ENCODE measurements at places on chromosomes 5 and 9.

GRCh38 chr5:88480245-88480644 is 211.6 kb upstream of the TMEM161B start:
- DNase-seq, result no peak

GRCh38 chr5:155052532-155052931 is 39.0 kb downstream of the KIF4B start:
- no peak for DNase-seq

GRCh38 chr5:2330325-2331130 is 420.9 kb downstream of the IRX2 start:
- no peak for DNase-seq

DNA sequence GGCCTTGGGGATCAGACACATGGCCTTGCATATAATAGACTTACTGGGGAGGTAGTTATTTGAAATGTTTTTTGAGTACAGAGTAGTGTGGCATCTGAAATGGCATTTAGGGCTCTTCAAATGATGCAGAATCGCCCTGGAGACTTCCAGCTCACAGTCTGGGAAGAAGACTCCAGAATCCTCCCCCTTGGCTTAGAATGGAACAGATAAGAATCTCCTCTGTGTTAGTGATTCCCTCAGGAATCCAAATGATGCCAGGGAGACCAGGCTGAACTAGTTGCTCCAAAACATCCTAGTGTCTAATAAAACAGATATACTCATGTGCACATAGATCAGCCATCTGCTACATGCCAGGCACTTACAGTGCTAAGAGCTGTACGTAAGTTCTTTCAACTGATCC is 38.6 kb upstream of the SMC5 start:
- DNase-seq, result no peak

DNA sequence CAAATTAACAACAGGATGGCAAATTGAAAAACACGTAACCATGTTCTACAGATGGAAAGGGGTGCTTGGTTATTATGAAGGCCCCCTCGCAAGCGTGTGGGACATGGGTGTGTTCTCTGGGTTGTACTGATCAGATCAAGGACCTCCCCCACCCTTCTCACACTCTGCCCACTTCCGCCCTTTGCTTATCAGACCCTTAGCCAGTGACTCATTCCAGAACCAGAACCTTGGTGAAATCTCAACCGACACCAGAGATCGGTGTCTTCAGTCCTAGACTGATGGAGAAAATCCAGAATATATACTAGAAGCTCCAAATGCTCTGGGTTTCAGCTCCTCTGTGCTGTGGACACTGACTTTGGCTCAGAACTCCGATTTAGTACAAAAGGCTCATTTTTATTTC is 64.9 kb downstream of the PTTG1 start:
- peak; percentile 61 for DNase-seq

DNA sequence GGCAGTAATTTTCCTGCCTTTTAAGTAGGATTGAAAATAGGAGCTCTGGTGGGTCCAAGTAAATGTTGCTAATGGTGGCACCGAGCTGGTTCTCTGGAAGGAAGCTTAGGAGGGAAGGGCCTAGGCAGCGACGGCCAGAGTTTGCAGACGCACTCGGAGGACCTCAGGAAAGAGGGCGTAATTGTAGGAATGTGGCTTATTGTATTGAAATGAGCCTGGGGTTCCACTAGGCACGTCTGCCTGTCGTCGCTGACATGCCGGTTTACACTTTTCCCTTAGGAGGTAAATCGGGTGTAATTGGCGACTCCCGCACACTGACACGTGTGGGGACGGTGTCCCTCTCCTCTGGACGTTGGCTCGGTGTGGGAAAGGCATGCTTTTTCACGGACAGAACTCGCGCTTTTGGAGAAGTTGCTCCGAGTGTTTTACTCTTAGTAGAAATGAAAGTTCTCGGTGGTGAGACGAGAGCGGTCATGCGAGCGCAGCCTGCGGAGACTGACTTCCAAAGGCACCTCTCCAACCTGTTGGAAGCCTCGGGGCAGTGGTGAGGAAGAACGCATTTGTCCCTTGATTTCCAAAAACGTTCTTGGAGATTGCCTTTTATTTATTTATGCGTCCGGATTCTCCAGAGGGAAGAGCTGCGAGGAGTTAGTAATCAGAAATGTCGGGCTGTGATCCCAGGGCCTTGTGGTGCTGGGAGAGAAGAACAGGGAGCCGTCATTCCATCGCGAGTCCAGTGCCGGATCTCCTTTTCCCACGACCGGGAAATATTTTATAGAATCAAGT is 1.3 kb downstream of the NR4A3 start:
- peak; percentile 29 for DNase-seq

DNA sequence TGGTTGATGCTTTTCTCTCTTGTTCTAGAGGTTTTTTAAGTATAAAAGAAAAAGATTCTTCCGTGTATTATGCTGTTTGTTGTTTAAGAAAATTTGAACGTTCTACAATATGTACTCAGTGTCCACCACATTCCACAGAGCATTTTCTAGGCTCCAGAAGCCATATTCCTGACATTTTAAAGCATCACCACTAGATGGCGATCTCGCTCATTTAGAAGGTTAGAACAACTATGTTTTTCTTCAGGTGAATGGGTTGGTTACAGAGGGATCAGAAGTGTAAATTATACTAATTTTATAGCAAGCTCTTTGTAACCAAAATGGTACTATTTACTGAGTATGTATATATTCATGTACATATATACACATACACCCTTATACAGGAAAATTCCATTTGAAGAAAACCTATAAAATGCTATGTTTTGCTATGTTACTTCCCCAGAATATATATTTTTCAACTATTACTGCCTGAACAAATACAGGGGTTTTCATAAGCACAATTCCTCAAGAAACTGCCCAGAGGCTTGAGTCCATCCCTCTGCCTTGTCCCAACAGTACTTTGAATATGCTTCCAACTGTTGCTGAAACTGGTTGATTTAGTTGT is 284.3 kb downstream of the CCDC171 start:
- DNase-seq, result no peak

DNA sequence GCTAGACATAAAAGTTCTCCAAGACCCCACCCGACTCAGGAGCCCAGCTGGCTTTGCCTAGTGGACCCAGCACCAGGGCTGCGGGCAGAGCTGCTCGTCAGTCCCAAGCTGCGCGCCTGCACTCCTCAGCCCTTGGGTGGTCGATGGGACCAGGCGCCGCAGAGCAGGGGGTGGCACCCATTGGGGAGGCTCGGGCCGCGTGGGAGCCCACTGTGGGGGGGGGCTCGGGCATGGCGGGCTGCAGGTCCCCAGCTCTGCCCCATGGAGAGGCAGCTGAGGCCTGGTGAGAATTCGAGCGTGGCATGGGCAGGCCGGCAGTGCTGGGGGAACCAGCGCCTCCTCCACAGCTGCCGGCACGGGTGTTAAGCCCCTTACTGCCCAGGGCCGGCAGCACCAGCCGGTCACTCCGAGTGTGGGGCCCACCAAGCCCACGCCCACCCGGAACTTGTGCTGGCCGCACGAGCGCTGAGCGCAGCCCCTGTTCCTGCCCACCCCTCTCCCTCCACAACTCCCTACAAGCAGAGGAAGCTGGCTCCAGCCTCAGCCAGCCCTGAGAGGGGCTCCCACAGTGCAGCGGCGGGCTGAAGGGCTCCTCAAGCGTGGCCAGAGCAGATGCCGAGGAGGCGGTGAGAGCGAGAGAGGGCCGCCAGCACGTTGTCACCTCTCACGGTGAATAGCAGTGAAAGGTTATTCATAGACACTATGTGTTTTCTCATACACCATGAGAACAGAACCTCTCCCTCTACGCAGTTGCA is 54.9 kb downstream of the RAPGEF6 start:
- DNase-seq, result no peak

DNA sequence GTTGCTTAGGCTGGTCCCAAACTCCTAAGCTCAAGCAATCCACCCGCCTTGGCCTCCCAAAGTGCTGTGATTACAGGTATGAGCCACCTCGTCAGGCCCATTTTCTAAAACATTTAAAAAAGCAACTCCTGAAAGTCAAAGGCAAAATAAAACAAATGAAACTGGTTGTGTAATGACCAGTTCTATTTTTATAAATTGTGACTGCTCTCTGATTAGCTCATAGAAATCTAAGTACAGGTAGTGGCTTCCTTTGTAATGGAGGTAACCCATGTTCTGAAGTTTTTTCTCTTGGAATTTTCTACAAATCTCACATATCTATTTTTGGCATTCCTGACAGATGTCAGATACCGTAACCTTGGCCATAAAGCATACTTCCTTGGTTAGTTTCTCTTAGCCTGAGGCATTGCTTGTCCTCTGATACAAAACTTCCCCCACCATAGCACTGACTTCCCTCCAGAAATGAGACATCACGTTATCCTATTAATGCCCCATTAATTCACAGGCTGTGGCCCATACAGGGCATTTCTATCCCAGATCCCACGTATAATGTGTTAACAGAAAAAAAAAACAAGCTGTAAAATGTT is 14.1 kb upstream of the AK3 start:
- DNase-seq, result no peak

DNA sequence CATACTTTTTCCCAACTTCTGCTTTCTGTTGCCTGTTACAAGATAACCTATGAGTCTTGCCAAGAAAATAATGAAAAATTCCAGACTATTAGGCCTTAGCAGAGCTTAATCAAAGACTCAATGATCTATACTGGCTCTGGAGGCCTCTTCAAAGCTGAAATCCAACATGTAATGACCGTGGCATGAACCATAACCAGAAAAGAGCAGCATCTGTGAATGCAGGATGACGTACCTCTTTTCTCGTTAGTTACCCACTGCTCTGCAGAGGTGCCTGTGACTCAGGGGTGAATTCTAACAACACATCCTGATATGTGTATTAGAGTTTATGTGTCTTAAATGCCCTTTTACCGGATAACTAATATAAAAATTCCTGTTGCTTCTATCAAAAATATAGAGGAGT is 645.4 kb downstream of the PRELID2 start:
- DNase-seq, result no peak

DNA sequence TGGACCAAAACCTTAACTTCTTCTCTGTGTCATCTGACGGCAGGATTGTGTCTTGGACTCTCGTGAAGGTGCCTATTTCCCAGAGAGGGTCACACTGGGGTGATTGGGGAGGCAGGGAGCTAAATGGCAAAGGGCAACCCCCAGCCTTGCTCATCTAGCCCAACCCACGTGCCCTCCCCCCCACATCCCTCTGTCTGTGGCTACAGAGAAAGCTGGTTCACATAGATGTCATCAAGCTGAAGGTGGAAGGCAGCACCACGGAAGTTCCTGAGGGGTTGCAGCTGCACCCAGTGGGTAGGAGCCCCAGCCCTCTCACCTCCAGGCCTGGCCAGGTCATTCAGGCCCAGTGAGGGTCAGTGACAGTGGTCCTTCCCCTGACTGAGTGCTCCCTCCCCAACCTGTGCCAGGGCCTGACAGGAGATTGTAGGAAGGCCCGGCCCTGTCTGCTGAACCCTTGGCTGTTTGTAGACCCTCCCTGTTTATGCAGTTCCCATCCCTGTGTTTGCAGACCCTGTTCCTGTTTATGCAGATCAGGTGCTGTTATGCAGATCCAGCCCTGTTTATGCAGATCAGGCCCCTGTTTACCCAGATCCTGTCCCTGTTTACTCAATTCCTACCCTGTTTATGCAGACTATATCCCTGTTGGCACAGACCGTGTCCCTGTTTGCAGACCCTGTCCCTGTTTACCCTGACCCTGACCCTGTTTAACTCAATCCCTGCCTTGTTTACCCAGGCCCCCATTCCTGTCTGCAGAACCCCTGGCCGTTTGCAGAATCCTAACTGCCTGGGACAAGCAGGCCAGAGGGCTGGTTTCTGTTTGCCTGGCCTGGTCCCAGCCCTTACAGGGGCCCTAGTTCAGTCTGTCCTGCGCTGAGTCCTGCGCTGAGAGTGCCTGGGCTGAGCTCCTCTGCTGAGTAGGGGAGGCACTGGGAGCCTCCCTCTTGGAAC is 10.4 kb downstream of the ENHO start:
- DNase-seq, result no peak

DNA sequence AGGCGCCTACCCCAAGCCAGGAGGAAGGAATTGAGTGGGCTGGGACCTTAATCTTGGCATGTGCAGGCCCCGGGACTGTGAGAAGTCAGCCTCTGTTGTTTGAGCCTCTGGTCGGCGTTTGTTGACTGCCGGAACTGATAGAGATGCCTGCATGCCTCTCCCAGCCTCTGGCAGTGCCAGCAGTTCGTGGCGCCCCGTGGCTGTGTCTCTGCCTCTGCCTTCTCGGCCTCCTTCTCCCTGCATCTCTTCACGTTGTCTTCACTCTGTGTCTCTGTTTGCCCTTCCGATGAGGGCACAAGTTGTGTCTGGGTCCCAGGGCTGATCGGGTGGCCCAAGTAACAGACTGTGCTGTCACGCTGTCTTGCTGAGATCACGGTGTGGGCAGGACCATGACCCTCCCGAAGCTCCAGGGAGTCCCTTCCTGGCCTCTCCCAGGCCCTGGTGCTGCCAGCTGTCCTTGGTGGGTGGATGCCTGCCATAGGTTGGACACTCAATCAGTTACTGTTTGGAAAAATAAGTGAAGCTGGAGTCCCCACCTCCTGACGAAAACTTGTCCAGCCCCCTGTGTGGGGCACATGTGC is 133.5 kb upstream of the LPCAT1 start:
- no peak for DNase-seq

DNA sequence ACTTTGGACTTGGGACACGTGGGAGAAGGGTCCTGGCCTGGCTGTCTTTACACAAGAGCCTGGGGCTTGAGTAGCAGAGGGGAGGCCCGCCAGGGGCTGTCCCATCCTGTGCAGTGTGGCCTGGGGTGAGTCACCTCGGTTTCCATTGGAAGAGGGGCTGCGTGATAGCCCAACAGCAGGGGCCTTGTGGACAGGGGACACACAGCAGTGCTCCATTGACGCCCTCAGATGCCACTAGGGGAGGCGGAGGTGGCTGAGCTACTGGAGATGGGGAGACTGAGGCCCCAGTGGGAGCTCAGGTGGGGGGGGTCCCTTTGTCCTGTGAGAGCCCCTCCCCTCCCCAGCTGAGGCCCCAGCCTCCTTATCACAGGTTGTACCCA is 50.0 kb upstream of the RNU6ATAC start:
- DNase-seq, result no peak

- DNase-seq, result no peak
Measured at GRCh38 chr5:119583684-119584083, 45.7 kb upstream of the FAM170A start.

- DNase-seq, result no peak
Measured at GRCh38 chr5:67164856-67165525, 31.6 kb downstream of the CD180 start.

DNA sequence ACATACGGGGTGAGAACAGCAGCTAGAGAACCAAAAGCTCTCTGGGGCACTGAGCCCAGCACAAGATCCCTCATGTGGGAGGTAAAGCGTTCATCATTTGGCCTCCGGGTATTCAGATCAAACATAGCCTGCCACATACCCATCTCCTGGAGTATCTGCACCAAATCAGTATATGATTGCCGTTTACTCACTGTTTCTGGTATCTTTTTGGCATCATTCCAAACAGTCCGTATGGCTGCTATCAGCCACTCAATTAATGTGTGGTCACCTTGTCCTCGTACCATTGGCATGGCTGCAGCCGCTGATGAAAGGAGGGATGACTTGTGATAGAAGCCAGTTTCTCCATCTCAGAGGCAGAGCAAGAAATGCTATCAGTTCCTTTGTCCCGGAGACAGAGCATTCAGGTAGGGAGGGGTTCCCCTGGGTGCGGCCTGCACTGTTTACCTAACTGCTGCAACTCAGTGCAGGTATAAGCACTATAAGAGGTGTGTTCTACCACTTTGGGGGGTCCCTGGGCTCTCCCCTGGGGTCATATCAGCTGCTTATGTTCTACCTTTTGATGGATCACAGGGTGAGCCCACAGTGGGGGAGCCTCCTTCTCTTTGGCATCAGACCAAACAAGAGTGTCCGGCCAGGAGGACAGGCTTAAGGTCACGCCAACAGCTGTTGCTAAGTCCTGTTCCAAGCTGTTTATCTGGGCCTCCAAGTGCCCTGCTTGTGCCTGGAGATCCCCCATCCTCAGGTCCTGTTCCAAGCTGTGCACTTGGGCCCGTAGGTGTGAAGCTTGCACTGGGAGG is 9.4 kb downstream of the DMAC1 start:
- DNase-seq, result no peak

- no peak for DNase-seq
Measured at GRCh38 chr5:149471406-149472183, 79.6 kb downstream of the CSNK1A1 start.
